ENCODE measurements at places on chromosomes 11 and 22. TPM values are rescaled to one million over a fixed set of nuclear protein-coding genes. Genes with fewer than 3 reads are reported as not detected.

Gene CNTF
- 2.6 TPM for total RNA-seq

Gene KCNE3
- 0.23 TPM for total RNA-seq

Gene CHRNA10
- 0.51 TPM for total RNA-seq

Gene ST14
- 0.06 TPM for total RNA-seq

Gene PKDREJ
- not detected for total RNA-seq
